ENCODE measurements at places on chromosomes 12 and 14. TPM values are rescaled to one million over a fixed set of nuclear protein-coding genes. Genes with fewer than 3 reads are reported as not detected.

GRCh38 chr12:92506460-92506859 is 196.3 kb upstream of the PLEKHG7 start:
- peak; percentile 42 for DNase-seq

DNA sequence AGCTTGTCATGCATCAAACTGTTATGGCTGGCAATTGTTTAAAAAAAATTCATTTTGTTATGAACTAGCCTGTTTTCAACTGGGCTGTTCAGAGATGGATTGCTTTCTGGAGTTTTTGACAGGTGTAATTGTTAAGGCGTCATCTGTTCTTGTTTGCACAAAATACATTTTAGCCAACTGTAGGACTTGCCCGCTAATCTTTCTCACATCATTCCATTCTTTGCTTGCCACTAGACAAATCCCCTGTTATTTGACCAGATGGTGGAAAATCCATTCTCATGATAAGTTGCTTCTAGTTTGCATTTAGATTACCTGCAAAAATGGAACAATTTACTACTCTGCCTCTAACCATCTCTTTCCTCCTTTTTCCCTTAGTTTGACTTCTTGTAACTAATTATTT is 114.3 kb downstream of the NPAS3 start:
- no peak for DNase-seq

GRCh38 chr12:112111931-112112330 is 3.3 kb upstream of the NAA25 start:
- DNase-seq, result no peak

- no peak for DNase-seq
Measured at GRCh38 chr12:116282371-116283286, 5.1 kb upstream of the MED13L start.

DNA sequence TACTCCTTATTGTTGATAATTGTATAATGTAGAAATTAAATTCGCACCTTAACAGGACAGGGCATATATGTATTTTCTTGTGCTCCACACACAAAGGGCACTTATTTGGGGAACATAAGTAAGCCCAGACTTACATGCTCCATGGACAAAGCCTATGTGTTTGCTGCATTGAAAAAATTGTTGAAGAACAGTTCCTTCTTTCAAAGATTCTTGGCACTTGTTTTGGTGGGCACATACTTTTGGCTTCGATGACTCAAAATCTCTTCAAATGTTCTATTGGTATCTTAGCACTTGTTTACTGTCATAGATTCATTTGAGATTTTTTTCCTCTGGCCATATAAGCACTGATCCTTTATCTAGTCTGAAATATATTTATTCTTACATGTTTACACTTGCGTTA is 1.4 kb upstream of the MAP4K5 start:
- no peak for DNase-seq

DNA sequence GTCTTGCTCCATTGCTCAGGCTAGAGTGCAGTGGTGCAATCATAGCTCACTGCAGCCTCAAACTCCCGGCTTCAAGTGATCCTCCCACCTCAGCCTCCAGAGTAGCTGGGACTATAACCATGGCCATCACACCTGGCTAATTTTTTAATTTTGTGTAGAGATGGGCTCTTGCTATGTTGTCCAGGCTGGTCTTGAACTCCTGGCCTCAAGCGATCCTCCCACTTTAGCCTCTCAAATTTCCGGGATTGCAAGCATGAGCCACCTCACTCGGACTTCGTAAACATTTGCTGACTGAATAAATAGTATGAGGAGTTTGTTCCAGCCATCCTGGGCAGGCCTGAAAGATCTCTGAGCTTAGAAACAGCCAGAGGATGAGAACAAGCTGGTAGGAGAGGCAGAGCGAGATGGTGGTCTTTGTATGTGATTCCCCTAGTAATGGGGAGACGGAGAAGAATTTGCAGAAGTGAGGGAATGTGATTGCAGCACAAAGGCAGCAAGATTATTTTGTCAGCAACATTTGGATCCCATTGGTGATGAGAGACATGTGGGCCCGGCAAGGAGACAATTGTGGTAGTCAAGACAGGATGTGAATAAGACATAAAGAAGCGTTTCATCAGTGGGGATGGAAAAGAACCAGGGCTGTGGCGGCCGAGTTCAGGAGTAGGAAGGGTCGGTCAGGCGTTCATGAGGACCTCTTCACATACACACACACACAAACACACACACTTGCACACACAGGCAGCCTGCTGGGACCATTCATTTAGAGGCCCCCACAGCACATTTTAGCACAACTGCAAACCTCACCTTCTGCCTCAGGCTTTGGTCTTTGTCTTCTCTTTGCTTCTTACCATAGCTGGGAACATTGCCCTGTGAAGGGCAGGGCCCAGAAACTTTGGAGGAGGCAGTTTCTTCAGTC is 155.5 kb downstream of the ZFP36L1 start:
- DNase-seq, result no peak

GRCh38 chr12:19957308-19958125 is 410.8 kb upstream of the PDE3A start:
- DNase-seq, result no peak

- DNase-seq, result no peak
Measured at GRCh38 chr14:22210026-22210425, 379.0 kb downstream of the DAD1 start.

DNA sequence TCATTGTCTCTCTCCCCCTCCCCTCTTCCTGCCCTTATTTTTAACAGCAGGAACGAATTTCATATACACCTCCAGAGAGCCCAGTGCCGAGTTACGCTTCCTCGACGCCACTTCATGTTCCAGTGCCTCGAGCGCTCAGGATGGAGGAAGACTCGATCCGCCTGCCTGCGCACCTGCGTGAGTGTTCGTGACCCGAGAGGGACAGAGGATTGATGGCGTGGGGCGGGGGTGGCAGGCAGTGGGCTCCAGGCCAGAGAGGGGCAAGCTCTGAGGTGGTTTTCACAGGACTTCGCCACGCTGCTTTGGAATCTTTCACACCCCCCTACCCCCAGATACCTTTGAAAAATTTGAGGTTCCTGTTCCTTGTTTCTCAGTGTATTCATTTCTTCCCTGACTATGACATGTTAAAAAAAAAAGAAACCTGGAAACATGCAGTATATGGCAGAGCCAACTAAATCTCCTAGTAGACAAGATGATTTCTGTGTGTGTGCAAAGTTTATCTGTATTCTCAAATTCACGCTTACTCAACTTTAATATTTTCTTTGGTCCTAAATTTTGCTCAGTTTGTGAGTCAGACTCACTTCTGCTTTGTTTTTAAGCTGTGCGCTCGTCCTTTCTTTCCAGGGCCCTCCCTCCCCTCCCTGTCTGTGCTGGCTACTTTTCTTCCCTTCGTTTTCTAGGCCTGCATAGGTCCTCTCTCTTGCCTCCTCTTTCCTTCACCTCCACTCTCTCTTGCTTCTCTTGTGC is 103.1 kb downstream of the ETV6 start:
- DNase-seq, result no peak

GRCh38 chr12:94789510-94790225 is 139.3 kb upstream of the TMCC3 start:
- DNase-seq, result no peak

GRCh38 chr12:32874078-32874477 is 22.5 kb downstream of the PKP2 start:
- no peak for DNase-seq

- no peak for DNase-seq
Measured at GRCh38 chr12:57611827-57612710, 834 bp downstream of the ARHGEF25 start.

DNA sequence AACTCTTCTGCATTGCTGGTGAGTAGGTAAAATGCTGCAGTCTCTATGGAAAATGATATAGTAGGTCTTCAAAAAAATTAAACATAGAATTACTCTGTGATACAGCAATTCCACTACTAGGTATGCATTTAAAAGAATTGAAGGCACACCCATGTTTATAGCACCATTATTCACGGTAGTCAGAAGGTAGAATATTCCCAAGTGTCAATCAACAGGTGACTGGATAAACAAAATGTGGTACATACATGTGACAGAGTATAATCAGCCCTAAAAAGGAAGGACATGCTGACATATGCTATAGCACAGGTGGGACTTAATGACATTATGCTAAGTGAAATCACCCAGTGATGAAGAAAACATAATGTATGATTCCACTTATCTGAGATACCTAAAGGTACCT is 123.3 kb downstream of the CCER1 start:
- no peak for DNase-seq

DNA sequence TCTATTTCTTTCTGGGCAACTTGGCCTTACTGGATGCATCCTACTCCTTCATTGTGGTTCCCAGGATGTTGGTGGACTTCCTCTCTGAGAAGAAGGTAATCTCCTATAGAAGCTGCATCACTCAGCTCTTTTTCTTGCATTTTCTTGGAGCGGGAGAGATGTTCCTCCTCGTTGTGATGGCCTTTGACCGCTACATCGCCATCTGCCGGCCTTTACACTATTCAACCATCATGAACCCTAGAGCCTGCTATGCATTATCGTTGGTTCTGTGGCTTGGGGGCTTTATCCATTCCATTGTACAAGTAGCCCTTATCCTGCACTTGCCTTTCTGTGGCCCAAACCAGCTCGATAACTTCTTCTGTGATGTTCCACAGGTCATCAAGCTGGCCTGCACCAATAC is 5.3 kb downstream of the OR4N5 start:
- DNase-seq, result no peak

- DNase-seq, result no peak
Measured at GRCh38 chr12:53746592-53747092, 5.1 kb downstream of the CISTR start.

GRCh38 chr12:123356159-123356670 is 8.4 kb downstream of the SBNO1 start:
- DNase-seq, result no peak

GRCh38 chr14:33773205-33774030 is 177.5 kb downstream of the EGLN3 start:
- DNase-seq, result no peak

DNA sequence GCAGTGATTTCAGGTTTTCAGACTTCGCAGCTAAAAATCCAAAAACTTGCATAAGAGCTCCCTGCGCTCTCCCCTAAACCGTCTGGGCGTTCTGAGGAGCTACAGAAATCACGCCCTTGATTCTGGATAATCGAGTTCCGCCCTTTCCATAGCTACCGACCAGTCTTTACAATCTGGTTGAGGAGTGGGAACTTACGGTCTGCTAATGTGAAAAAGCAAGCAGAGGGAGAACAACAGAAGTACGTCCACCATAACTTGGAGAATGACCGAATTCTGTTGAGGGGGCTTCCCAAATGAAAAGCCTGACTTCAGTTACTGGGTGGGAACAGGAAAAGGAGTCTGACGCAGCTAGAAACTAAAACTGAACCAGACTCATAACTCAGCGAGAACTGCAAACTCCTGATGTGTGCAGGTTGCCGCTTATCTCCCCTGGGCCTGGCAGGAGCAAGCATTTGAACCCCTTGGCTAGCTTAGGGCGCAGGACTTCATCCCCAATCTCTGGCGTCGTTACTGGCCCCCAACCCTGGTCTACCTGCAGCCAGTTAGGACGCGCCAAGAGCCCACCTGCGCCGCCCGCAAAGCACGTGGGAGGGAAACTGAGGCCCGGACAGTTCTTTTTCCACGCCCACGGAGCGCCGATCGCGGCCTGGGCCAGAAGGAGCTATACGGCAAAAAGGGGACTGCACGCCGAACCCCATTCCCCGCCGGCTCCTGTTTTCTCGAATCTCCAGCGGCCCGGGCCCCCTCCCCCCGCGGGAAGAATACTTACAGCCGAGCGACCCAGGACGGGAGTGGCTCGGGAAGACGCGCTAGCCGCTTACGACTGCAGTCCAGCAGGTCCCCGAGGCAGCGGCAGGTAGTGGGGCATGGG is 838 bp downstream of the LRIG3 start:
- peak; percentile 74 for DNase-seq

- DNase-seq, result no peak
Measured at GRCh38 chr14:99360774-99361595, 89.0 kb upstream of the BCL11B start.

DNA sequence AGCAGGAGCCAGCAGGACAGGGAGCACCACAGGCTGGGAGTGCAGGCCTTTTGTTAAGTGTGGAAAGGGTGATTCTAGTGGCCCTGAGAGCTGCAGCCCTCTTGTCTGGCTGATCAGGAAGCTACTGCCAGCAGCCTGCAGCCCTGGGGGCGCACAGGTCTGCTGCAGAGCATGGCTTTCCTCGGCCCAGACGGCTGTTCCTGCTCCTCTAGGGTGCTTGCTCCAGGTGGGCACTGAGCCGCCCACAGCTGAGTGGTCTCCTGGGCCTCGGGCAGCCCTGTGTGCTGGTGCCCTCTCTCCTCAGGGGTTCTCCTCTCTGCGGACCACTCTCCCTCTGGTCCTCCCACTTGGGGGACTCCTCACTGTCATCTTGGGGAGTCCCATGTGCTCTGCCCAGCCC is 18.9 kb downstream of the CCDC88C start:
- no peak for DNase-seq

- no peak for DNase-seq
Measured at GRCh38 chr12:124227951-124228711, 66.8 kb upstream of the RFLNA start.

- DNase-seq, result no peak
Measured at GRCh38 chr14:26598081-26598671, 343 bp upstream of the NOVA1 start.

GRCh38 chr12:75459755-75460154 is 20.8 kb upstream of the GLIPR1 start:
- no peak for DNase-seq

The LMO3 gene
- total RNA-seq, result not detected

The SLCO1B1 gene
- total RNA-seq, result not detected

The ABCB9 gene
- 10.0 TPM for total RNA-seq

The KRT79 gene
- not detected for total RNA-seq

The HOXC12 gene
- 4.4 TPM for total RNA-seq
